ENCODE measurements at places on chromosomes 5 and 9.

DNA sequence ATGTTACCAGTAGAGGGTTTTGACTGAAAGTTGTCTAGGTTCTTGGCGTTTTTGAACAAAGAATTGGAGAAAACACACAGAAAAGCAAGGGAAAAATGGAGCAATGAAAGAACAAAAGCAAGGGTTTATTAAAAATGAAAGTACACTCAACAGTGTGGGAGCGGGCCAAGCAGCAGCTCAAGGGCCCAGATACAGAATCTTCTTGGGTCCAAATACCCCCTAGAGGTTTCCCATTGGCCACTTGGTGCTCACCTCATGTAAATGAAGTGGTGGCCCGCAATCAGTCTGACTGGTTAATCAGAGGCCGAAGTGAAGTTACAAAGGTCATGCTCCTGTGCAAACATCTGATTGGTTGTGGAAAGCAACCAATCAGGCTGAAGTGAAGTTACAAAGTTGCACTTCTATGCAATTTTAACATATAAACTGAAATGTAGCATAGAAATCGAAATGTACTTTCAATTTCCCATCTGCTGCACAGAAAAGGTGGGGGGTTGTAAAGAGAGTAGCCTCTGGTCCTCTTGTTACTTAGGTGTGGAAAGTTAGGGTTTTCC is 1.9 kb upstream of the GM2A start:
- H3K27ac ChIP-seq, result peak overlapping the region; percentile 23
- H3K36me3 ChIP-seq, result no peaks in the 10 kb centered on the region
- peaks cover 11% of the 10 kb centered on the region for H3K4me1 ChIP-seq
- DNase-seq, result peak; percentile 38
- H3K4me3 ChIP-seq, result peak overlapping the region; percentile 15

DNA sequence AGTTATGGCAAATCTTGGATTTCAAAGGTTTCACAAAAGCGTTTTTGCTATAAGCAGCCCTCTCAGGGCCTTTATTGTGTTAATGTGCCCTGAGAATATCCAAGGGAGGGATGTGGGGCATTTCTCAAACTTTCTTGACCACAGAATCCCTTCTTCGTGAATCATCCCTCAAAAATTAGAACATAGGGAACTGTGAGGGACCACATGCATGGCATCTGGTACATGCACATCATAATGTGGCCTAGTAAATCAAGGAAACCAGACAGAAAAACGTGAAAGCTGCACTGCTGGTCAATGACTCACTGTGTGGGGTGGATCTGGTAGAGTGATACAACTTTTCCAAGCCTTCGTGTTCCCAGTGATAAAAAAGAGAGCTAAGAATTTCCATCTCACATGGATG is 22.4 kb downstream of the DDX31 start:
- H3K4me3 ChIP-seq, result no peak overlapping the region
- peaks cover 82% of the 10 kb centered on the region for H3K36me3 ChIP-seq
- no peak for DNase-seq
- no peaks in the 10 kb centered on the region for H3K27me3 ChIP-seq
- no peak overlapping the region for H3K27ac ChIP-seq

GRCh38 chr9:35432076-35432475 is 57.8 kb upstream of the RUSC2 start:
- H3K36me3 ChIP-seq, result no peaks in the 10 kb centered on the region
- H3K27ac ChIP-seq, result no peak overlapping the region
- DNase-seq, result no peak

DNA sequence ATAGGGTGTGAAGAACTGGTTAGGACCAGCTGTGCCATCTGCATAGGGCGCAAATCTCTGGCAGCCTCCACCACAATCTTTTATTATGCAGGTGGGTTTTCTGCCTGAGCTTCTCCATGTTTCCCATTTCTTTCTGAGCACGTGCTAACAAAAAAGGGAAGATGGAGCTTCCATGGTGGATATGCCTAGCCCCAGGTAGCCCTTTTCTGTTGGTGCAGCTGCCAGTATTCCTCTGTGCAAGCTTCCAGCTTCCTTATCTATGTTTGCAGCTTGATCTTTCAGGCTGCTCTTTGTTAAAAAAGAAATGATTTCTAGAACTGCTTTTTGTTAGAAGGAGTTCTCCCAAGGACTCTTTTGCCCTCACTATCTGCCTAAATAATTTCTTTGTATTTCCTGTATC is 95.0 kb upstream of the EPB41L4A start:
- no peak overlapping the region for H3K4me3 ChIP-seq
- no peaks in the 10 kb centered on the region for H3K4me1 ChIP-seq
- H3K36me3 ChIP-seq, result no peaks in the 10 kb centered on the region
- H3K27ac ChIP-seq, result no peak overlapping the region
- no peak for DNase-seq

DNA sequence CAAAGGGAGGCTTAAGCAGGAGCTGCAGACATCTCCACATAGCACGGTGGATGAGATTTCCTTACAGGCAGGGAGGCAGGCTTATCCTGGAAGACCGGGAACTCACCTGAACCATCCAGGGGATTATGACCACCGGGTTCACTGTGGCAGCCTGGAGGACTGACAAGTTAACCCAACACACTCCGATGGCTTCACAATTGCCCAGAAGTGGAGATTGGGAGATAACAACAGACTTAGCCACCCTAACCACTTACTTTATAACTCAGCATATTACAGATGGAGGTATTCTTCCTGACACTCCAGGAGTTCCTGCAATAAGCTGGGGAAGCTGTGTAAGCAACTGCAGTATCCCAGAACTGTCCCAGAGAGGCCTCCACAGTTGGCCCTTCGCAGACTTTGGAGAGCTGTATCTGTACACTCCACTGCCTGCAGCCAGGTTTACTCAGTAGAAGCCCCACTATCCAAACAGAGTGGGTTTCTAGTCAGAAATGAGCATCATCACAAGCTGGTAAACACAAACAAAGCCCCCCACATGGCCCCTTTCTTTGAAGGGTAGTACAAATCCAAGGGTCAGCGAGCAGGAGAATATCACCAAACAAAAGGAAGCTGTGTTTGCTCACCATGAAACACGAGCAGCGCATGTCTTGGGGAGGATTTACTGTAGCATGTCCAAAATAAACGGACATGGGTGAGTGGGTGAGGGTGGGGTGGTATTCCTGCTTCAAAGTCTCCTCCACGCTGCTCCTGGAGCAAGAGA is 462.2 kb downstream of the RASEF start:
- no peak overlapping the region for H3K27ac ChIP-seq
- H3K4me3 ChIP-seq, result no peak overlapping the region
- no peaks in the 10 kb centered on the region for H3K27me3 ChIP-seq
- no peaks in the 10 kb centered on the region for H3K36me3 ChIP-seq

DNA sequence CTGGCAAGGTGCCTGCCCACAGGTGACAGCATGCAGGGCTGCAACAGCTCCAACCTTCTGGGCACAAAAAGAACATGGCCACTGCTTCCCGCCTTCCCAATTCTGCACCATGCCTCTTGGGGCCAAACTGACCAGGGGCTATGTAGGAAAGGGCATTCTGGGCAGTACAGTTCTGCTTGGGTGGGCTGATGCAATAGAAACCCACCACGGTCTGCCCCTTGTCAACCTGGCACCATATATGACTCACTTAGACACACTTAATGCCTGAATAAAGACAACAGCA is 40.2 kb upstream of the FCN1 start:
- DNase-seq, result no peak
- H3K4me1 ChIP-seq, result no peaks in the 10 kb centered on the region
- H3K4me3 ChIP-seq, result no peak overlapping the region
- H3K27ac ChIP-seq, result no peak overlapping the region

DNA sequence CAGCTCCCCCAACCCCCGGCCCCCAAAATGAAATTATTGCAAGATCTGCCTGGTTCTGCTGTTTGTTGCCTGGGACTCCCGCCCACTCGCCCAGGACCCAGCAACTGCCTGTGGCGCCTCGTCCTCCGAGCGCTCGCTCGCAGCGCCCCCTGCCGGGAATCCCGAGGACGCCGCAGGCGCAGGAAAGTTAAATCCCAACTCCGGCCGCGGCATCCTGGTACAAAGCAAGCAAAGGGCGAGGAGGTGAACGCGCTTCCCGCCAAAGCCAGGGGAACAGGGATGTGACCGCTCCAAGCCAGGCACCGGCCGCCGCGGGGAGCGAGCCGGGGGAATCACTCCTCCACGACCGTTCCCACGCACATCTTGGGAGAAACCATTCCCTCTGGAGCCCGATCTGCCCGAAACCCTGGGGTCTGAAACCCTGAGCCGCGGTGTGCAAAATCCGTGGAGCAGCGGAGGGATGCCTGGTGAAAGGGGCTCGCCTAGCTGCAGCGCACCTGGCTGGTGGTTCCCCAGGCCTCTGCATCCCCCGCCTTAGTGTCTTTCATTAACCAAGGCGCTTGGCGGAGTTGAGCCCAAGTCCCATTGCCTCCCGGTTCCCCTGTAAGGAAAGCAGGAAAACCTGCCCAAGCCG is 1.3 kb downstream of the SEMA5A start:
- peaks cover 2% of the 10 kb centered on the region for H3K27me3 ChIP-seq
- no peaks in the 10 kb centered on the region for H3K36me3 ChIP-seq
- peak overlapping the region; percentile 48 for H3K4me3 ChIP-seq
- no peak for DNase-seq

- no peak for DNase-seq
- no peak overlapping the region for H3K4me3 ChIP-seq
- no peaks in the 10 kb centered on the region for H3K4me1 ChIP-seq
Observed at GRCh38 chr5:155097995-155098394, 84.4 kb downstream of the KIF4B start.

DNA sequence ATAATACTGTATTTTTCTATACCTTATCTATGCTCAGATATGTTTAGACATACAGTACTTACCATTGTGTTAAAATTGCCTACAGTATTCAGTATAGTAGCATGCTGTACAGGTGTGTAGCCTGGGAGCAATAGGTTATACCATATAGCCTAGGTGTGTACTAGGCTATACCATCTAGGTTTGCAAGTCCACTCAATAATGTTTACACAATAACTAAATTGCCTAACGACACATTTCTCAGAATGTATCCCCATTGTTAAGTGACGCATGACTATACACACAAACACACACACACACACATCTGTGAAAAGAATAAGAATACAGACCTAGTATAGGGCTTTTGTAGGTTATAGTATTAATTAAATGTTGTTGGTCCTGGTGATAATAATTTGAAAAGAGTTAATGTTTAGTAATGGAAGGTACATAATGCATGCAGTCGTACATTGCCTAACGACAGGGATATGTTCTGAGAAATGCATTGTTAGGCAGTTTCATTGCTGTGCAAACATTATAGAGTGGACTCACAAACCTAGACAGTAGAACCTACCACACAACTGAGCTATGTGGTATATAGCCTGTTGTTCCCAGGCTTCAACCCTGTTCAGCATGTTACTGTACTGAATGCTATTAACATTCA is 13.6 kb downstream of the TDRD7 start:
- no peak for DNase-seq
- H3K4me1 ChIP-seq, result no peaks in the 10 kb centered on the region
- no peaks in the 10 kb centered on the region for H3K27me3 ChIP-seq
- no peak overlapping the region for H3K4me3 ChIP-seq
- peaks cover 20% of the 10 kb centered on the region for H3K36me3 ChIP-seq

- peaks cover 17% of the 10 kb centered on the region for H3K4me1 ChIP-seq
- H3K36me3 ChIP-seq, result peaks cover 16% of the 10 kb centered on the region
Observed at GRCh38 chr9:109098960-109099308, 20.8 kb downstream of the TMEM245 start.

GRCh38 chr9:81393985-81394811 is 295.1 kb downstream of the TLE1 start:
- H3K27me3 ChIP-seq, result no peaks in the 10 kb centered on the region
- H3K4me1 ChIP-seq, result no peaks in the 10 kb centered on the region
- no peak overlapping the region for H3K4me3 ChIP-seq
- H3K27ac ChIP-seq, result no peak overlapping the region

- H3K4me3 ChIP-seq, result no peak overlapping the region
- no peaks in the 10 kb centered on the region for H3K36me3 ChIP-seq
- H3K27ac ChIP-seq, result peak overlapping the region; percentile 24
- H3K27me3 ChIP-seq, result no peaks in the 10 kb centered on the region
- DNase-seq, result no peak
Observed at GRCh38 chr9:114395334-114395617, 7.5 kb upstream of the AKNA start.

Data from effector memory CD4-positive, alpha-beta T cell (primary cell).